ENCODE measurements at places on chromosomes 7 and 10.

GRCh38 chr7:29547421-29547820 is 16.2 kb upstream of the PRR15 start:
- no peak for DNase-seq

DNA sequence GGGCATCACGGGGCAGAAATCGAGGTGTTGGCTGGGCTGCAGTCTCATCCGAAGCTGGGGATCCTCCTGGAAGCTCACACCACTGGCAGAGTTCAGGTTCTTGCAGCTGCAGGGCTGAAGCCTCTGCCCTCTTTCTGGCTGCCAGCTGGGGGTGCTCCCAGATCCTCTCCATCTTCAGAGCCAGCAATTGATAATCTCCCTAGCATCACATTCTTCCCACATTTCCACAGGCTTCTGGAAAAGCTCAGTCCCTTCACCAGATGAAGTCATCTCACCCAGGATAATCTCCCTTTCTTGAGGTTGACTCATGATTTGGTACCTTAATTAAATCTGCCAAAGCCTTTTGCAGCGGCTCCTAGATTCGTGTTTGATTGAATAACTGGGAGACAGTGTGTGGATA is 55.2 kb downstream of the NRP1 start:
- DNase-seq, result no peak

DNA sequence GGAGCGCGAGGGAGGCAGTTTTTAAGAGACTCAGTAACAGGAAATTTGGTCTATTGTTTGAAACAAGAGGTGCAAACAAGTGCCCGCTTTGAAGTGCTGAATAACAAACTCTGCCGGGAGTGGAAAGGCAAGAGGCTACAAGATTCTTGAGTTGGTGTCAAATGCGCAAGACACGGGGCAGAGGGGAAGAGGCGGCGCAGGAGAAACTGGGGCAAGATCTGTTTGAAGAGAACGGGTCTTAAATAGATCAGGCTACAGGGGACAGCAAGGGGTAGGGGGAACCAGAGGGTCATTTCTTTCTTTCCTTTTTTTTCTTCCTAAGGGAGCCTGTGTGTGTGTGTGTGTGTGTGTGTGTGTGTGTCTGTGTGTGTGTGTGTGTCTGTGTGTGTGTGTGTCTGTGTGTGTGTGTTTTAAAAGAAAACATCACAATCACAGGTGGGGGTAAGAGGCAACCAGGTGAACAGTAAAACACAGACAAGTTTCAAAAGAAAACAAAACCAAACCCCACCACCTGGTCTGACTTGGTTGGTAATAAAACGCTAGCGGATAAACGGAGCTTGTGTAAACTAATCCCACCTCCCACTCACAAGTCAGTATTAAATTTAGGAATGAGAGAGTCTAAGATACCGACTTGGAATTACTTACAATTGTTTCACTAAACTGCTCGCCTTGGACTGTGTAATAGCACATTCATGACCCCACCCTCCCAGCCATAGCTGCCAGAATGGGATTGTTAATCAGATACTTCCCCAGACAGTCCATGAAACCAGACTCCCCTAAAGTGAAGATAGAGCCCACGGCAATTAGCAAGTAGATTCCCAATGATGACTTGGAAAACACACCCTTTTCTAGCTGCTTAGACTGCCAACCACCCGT is 13.1 kb upstream of the CUX1 start:
- no peak for DNase-seq

GRCh38 chr10:89399956-89400355 is 7.5 kb downstream of the IFIT1 start:
- no peak for DNase-seq

All from kidney epithelial cell (primary cell).